ENCODE measurements at places on chromosomes 5 and 9.

DNA sequence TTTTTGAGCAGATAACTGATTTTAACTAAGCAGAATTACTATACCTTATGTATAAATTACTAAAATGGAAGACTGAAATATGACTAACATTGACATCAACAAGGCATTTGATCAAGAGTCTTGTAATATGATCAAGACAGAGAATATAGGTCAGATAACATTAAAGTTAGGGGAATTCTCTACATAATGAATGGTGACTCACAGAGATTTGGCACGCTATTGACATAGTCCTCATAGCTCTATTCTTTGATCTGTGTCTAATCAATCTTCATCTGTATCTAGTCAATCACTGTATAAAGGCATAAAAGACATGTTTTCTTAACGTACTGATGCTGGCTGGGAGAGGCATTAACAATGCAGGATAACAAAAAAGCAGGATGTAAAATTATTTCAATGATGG, 17.4 kb downstream of the ABITRAM start:
- DNase-seq, result peak; percentile 47

- no peak for DNase-seq
Measured at GRCh38 chr5:145680169-145680568, 155.0 kb downstream of the PRELID2 start.

- DNase-seq, result peak; percentile 69
Measured at GRCh38 chr9:81671880-81672280, 17.5 kb downstream of the TLE1 start.

GRCh38 chr5:138869763-138870500, 5.2 kb downstream of the LRRTM2 start:
- no peak for DNase-seq

DNA sequence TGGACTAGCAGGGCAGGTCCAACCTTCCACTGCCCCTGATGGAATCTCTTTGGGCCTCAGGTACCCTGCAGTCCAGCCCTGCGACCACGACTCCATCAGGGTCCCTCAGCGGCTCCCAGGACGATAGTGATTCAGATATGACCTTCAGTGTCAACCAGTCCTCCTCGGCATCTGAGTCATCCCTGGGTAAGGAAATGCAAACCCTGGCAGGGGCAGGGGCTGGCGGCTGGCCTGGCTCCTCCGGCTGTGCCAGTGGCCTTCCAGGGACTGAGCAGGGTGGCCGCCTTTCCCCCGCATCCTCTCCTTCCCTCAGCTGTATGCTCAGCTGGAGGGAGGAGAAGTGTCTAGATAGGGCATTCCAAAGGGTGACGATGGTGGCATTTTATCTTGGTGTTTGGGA, 45.0 kb downstream of the NEURL1B start:
- no peak for DNase-seq

DNA sequence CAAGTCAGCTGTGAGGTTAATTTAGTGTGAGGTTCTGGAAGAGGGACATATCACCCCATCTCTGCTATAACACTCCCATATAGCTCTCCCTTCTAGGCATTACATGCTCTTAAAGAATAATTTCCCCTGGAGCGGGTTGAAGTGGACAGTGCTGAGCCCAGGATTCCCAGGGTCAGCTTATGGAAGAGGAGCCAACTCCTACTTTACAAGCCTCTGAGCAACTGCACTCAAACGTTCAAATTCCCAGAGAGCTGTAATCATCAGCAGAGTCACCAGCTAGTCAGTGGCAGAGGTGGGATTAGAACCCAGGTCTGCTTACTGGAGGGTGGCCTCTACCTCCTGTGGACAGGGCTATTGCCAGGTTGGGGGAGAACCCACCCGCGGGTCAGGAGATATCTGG, 1.4 kb downstream of the NEURL1B start:
- no peak for DNase-seq

DNA sequence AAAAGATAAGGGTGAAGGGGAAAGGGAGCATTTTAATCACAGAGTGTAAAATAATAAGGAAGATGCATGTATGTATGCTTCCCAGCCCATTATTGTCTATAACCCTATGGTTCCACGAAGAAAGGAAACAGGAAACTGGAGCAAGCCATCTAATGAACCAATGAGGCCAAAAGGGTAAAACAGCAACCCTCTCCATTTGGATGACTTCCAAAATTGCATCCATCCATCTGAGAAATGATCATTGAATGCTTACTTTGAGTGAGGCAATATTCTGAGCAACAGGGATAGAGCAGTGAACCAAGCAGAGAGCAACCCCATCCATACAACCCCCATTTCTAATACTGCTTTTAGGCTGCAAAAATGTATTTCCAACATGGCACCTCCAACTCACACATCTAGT, 46.9 kb downstream of the ARL15 start:
- peak; percentile 27 for DNase-seq

GRCh38 chr5:166505067-166505466, 1786.4 kb upstream of the WWC1 start:
- DNase-seq, result no peak

Measured in endothelial cell of umbilical vein (primary cell).